Endodermal cell (in vitro differentiated cells): ENCODE measurements at places on chromosomes 2 and 18. TPM values are rescaled to one million over a fixed set of nuclear protein-coding genes. Genes with fewer than 3 reads are reported as not detected.
A peak's percentile ranks its signal among the peaks of the same experiment; 100 is the strongest.

GRCh38 chr2:181474222-181474881 lies 17.2 kb downstream of the ITGA4 start:
- no peak overlapping the region for H3K27ac ChIP-seq
- no peak overlapping the region for H3K4me3 ChIP-seq
- H3K27me3 ChIP-seq: no peaks in the 10 kb centered on the region
- DNase-seq: no peak

GRCh38 chr2:11118761-11119160 lies 36.5 kb upstream of the SLC66A3 start:
- H3K4me3 ChIP-seq: no peak overlapping the region
- H3K27ac ChIP-seq: no peak overlapping the region
- peak; percentile 17 for DNase-seq
- no peaks in the 10 kb centered on the region for H3K36me3 ChIP-seq

DNA sequence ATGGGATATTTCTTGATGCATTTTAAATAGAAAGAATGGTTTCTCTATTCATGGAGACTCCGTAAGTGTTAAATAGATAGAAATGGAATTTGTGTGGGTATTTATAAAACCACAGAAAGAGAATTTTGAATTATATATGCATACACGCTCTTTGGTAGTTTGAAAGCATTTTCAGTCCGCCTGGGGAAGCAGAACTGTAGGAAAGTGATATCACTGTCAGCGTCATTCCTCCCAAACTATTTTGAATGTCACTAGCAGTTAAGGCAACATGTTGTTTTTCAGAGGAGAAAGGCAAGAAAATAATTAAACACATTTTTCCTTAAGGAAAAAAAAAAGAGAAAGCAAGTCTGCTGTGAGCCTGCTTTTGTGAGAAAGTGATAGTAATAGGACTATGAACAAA lies 8.7 kb upstream of the ERMN start:
- H3K27ac ChIP-seq: no peak overlapping the region
- H3K36me3 ChIP-seq: no peaks in the 10 kb centered on the region
- no peak overlapping the region for H3K4me3 ChIP-seq
- H3K4me1 ChIP-seq: no peaks in the 10 kb centered on the region

The FBXO41 gene
- total RNA-seq: 8.9 and 9.0 TPM in 2 replicates
